Activated T-helper 9 cell treated with anti-CD3 and anti-CD28 coated beads, Interleukin-2, amount 50 U/mL, for 16 hours (primary cell): ENCODE measurements at places on chromosomes 6 and 20.

- DNase-seq: no peak
Measured at GRCh38 chr20:17631576-17632319, 50.3 kb downstream of the RRBP1 start.

- no peak for DNase-seq
Measured at GRCh38 chr20:35002426-35003210, 47.0 kb downstream of the MYH7B start.

- DNase-seq: no peak
Measured at GRCh38 chr6:163262080-163262479, 152.4 kb upstream of the QKI start.

- no peak for DNase-seq
Measured at GRCh38 chr20:13862245-13862644, 77.4 kb downstream of the NDUFAF5 start.

GRCh38 chr6:33391922-33392594 lies 435 bp downstream of the KIFC1 start:
- DNase-seq: no peak

DNA sequence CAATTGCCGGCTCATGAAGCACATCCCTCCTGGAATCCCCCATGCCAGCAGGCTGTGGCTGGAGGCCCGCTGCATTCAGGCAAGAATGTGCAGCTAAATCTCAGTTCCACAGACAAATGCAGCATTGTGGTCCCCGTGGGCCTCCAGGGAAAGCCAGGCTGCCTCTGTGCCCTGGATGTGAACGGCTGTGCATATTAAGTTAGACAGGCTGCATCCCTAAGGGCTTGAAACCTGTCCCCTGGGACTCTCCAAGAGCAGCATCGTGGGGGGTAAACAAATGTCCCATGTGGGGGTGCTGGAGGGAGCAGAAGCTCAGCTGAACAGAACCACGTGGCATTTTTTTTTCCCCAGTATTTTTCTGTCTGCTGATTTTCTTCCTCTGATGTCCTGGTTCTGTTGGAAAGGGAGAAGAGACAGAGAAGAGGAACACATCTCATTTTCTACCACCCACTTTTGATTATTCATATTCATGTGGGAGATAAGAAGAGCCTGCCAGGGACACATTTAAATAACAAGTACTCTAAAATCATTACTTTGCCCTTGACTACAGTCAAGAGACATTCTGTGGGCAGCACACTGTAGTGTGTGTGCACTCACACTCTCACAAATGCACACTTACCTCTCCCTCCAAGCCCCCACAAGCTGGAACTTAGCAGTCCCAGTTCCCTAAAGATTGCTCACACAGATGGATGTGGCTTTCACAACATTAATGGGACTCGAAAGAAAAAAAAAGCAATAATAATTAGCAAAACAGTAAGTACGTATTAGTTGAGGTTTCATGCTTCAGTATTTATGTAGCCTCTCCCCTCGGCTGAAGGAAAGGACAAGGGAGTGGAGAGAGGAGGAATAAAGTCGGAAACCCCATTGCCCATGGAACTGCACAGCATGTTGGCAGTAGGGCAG lies 16.9 kb downstream of the GFOD1 start:
- no peak for DNase-seq

GRCh38 chr20:41079066-41079465 lies 50.4 kb downstream of the TOP1 start:
- no peak for DNase-seq

DNA sequence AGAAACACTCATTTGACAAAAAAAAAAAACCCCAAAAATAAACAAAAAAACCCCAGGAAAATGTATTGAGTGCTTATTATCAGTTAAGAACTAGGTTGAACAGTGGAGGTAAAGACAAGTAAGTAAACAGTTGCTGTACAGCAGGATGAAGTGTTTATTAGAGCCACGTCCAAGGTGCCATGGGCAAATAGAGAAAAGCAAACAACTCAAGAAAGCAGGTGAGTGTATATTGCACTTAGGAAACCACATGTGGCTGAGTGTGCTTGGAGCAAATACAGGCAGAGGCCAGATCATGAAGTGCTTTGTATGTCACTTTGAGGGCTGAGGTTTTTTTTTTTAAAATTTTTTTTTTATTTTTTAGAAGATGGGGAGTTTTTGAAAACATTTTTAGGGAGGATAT lies 98.3 kb downstream of the MACROD2 start:
- DNase-seq: no peak

DNA sequence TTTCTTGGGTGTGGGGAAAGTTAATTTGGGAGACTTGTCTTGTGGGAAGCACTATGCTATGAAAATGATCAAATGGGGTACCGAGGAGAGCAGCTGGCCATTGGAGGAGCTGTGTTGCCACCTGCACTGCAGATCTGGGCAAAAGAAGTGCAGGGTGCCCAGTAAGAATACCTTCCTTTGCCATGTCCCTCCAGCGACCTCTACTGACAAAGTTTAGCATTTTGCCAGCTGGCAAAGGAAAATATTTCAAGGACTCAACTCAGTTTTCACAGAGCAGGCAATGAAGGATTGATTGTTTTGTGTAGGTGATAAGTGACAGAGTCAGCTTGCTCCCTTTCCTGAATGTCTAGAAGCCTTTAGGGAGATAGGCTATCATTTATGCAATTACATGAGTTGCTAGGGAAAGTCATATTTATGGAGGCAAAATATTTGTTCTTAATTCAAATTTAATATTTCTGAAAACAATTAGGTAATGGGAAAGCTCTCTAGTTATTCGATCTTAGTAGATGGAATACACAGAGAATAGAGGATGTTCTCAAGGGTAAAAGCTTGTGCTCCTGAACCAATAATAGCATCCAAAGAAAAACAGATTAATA lies 118.4 kb downstream of the FARS2 start:
- no peak for DNase-seq

DNA sequence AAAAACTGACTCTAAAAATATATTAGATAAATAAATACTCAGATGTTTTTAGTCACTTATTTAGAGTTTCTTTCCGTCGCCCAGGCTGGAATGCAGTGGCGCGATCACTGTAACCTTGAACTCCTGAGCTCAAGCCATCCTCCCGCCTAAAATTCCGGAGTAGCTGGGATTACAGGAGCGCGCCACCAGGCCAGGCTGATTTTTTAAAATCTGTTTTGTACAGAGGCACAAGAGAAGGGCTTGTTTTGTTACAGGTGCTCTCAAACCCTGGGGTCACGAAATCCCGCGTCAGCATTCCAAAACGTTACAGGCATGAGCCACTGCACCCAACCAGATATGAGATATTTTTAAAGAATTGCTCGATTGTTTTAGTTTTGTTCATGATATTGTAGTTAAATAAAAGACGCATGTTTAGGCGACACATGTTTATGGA lies 40.7 kb upstream of the BTN3A2 start:
- DNase-seq: no peak

- DNase-seq: no peak
Measured at GRCh38 chr6:6090861-6091607, 84.3 kb upstream of the NRN1 start.

GRCh38 chr20:6940048-6940447 lies 172.6 kb downstream of the BMP2 start:
- no peak for DNase-seq

DNA sequence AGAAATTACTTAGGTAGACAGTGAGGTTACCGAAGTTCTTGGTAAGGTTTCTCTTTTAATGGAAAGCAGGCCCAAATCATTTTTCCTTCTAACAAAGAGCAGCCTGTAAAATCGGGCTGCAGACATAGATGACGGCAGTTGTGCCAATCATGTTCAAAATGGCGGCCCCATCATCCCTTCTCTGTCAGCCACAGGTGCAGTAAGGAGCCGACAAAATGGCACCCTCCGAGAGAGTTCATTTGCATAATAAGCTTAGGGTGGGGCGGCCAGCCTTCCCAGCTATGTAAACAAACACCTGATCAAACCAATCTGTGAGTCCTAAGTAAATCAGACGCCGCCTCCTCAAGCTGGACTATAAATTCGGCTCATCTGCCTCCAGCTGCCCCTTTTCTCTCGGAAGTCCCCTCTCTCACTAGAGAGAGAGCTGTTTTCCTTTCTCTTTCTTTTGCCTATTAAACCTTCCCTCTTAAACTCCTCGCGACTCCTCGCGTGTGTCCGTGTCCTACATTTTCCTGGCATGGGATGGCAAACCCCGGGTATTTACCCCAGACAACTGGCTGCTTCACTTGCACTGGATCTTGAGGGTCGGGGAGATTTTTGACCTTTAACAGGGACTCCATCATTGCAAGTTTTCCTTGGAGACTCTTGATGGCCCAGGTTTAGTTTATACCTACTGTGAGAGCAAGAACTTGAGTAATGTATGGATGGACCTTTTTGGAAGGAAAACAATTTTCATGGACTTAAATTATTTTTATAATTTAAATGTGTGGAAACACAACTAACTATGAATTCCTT lies 8.9 kb upstream of the DDR1 start:
- DNase-seq: no peak

DNA sequence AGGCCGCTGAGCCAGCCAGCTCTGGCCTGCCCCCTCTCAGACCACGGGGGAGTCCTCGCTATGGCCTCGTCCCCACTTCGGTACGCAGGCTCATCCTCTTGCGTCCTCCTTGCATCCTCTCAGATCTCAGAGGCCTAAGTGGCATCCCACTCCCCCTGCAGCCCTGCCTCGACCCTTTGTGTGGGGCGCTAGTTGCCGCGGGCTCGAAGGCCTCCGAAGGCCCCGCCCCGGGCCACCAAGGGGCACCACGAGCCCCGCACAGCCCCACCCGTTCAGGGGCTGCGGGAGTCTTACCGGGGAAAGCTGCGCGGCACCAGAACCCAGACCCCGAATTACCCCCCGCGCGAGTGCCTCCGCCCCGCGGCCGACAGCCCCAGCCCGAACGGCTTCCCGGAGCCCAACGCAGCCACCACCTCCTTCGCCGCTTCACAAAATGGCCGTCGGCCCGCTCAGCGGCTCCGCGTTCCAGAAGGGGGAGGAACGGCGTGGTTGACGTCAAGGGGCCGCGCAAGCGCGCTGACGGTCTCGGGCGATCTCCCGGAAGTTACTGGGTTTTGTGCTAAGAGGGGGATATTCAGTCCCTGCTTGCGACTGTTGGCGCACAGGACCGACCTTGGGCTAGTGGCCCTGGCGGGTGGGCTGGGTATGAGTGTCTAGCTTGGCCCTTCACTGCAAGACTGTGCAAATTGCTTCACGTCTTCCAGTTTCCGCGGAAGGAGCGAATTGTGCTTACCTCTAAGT lies at the start of the genes CPNE1 and RBM12:
Gene CPNE1, minus strand, starts transcription at position 435 of the 741 bp plus-strand sequence. CDS start 31,977 bp downstream, outside the sequence.
Gene RBM12, minus strand, starts transcription at position 435 of the 741 bp plus-strand sequence. CDS start 9,578 bp downstream, outside the sequence.
- peak; percentile 91 for DNase-seq

- DNase-seq: no peak
Measured at GRCh38 chr20:60762386-60762785, 489.7 kb upstream of the CDH4 start.

DNA sequence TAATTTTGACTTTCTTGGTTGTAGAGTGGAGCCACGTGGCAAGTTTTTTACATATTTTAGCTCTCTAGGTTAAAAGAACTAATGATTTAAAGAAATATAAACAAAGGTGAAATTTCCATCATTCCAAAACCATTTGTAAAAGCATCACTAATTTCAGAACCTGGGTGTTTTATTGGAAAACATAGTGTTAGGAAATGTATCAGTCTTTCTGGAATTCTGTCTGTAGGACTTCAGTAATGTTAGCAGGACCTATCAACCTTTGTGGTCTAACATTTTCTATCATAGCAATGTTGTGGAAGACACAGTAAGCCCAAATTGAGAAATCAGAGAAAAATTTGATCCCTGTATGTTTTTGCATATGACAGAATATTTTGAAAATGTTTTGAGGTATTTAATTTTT lies 28.3 kb downstream of the L3MBTL3 start:
- no peak for DNase-seq

DNA sequence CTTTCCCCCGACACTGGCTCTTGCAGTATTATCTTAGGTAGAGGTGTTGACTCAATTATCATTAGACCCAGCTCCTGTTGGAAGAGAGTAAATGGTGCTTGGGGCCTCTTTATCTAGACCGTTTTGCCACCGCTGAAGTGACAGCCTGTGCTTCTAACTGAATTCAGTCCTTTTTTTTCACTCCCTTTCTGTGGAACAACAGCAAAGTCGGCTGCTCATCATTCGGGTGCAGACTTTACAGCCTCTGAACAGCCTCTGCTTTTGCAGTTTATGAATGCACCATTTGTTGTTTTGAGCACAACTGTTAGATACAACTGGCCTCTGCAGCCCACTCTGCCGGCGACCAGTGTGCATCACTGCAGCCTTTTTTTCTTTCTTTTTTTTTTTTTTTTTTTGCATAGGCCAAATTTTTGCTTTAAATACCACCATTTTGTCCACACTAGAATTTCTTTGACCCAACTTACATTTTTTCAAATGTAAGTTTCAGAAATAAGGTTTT lies 35.8 kb downstream of the RREB1 start:
- DNase-seq: no peak

- DNase-seq: no peak
Measured at GRCh38 chr20:59138114-59138748, 25.4 kb upstream of the ZNF831 start.

- no peak for DNase-seq
Measured at GRCh38 chr6:5341845-5342244, 80.5 kb downstream of the FARS2 start.

- no peak for DNase-seq
Measured at GRCh38 chr20:51591871-51592270, 49.4 kb upstream of the NFATC2 start.

DNA sequence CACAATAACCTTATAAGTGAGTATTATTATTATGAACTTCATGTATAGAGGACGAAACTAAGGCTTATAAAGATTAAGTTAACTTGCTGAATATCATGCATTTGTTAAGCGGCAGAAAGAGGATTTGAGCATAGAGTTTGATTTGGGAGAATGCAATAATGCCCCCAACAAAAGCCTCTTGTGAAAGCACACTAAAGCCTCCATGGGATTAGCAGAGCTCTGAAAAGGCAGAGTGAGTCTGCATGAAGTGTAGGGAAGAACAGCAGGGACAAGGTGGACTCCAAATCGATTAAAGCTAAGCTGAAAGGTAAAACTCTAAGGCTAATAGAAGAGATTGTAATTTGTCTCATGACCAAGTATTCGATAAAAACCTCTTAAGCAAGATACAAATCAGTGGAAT lies 100.3 kb downstream of the SH3BGRL2 start:
- no peak for DNase-seq

DNA sequence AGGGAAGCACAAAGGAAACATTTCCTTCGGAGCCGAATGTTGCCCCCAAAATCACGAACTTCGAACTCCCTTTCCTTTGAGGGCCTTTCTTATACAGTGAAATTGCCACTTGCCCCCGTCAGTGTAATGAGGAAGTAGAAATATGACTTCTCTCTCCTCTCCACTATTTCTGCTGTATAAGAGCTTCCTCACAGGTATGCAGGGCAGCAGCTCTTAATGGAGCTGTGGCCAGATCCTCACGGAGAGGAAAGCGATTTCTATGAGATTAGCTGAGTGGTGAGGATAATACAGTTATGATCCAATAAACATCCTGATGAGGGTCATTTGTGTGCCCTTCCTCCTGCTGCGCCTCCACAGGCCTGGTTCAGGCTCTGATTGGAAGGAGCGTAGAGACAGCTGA lies 10.8 kb upstream of the CPNE5 start:
- DNase-seq: no peak

DNA sequence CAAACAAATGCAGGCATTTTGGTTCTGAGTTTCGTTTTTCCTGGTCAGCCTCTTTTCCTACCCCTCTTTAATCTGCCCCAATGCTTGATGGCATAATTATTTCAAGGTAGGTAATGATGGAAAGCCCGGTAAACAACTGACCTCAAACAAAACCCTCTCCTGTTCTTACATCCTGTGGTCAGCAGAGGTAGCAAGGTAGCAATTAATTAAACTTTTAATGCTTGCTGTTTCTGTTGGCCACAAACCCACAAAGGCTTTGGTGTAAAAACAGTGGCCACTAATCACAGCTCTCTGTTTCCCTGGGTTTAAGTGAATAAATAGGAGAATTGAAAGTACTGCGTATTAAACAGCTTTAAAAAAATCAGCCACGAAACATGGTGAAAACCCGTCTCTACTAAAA lies 261.5 kb upstream of the SOX4 start:
- no peak for DNase-seq
